ENCODE measurements at places on chromosomes 6 and 20. TPM values are rescaled to one million over a fixed set of nuclear protein-coding genes. Genes with fewer than 3 reads are reported as not detected.

GRCh38 chr20:46683939-46684750 is 5.1 kb downstream of the TP53RK start:
- no peak for DNase-seq

DNA sequence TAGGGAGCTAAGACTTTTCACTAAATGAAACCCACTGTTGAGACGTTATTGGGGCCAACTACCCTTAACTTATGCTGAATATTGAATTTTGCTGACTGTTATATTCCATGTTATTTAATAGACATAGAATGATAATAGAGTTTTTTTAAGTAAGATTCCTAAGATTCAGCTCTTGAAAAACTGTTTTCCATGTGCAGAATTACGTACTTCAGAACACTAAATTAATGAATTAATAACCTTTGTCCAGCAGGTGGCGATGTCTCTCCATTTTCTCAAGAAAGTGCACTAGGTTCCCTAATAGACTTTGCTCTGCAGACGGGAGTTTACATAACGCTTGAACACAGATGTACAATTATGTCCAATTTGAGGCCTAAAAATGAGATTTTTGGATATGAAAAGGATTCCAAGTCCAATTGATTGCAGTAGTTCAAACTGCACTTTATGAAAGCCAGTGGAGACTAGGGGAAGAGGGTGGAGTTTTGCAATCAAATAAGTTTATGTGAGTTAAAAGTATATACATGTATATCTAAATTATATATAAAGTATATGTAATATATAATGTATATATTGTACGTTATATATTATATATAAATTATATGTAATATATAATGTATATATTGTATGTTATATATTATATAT is 282.1 kb downstream of the UST start:
- DNase-seq: peak; percentile 93

GRCh38 chr6:72649032-72649984 is 27.4 kb downstream of the KCNQ5 start:
- no peak for DNase-seq

DNA sequence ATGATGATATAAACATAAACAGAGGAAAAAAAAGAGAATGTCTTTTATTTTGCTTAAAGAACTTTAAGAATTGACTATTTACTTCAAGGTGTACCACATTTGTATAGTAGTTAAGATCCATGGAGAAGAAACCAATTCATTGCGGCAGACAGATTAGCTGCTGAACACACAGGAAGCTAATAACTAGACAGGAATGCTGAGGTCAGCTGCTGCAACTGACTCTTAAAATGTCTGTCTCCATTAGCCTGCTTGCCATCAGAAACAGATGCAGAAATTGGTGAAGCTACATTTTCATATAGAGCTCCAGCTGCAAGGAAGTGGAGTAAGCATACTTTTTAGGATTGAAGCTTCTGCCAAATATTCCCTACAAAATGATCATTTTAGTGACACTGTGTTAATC is 939.5 kb downstream of the EPHA7 start:
- DNase-seq: no peak

DNA sequence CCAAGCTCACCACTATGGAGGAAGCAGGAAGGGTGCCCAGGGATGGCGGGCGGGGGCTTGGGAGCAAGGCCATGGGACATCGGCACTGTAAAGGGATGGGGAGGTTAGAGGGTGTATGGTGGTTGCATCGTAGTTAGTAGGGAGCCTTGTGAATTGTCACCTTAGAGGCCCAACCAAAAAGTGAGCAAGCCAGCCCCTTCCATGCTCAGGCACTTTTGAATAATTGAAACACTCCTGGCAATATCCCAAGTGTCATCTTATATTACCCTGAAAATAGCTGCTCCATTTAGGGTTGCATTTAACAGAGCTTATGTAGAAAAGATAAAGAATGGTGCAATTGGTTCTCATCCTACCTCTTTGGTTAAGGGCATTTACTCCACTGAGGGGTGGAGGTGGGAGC is 169.2 kb downstream of the SAMD5 start:
- DNase-seq: no peak

DNA sequence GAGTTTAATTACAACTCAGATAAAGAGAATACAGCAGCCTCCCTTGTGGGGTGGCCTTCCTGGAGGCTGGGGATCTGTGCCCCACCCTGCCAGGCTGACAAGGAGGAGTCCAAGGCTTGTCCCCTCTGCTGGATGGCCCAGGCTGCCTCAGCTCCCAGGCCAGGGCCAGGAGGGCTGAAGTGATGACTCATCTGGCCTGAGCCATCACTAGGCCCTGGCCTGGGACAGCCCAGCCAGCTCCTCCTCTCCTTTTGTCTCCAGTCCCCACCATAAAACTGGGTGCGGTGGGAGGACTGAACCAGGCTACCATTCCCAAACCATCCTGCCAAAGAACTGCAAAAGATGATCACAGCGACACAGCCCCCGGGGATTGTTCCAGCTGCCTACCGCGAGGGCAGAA is 15.0 kb downstream of the GRM4 start:
- DNase-seq: no peak

DNA sequence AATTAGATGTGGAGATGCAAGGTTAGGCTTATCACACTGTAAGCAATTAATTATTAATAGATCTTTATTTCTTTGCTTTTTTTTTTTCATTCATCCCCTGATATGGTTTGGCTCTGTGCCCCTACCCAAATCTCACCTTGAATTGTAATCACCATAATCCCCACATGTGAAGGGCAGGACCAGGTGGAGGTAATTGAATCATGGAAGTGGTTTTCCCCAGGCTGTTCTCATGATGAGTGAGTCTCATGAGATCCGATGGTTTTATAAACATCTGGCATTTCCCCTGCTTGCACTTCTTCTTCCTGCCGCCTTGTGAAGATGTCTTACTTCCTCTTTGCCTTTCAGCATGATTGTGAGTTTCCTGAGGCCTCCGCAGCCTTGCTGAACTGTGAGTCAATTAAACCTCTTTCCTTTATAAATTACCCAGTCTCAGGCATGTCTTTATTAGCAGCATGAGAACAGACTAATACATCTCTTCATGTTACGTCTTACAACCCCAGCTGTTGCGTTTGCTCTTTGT is 333.8 kb downstream of the CDH26 start:
- DNase-seq: no peak

- DNase-seq: peak; percentile 49
These were observed 36.5 kb upstream of the CST7 start for GRCh38 chr20:24912397-24913075.

DNA sequence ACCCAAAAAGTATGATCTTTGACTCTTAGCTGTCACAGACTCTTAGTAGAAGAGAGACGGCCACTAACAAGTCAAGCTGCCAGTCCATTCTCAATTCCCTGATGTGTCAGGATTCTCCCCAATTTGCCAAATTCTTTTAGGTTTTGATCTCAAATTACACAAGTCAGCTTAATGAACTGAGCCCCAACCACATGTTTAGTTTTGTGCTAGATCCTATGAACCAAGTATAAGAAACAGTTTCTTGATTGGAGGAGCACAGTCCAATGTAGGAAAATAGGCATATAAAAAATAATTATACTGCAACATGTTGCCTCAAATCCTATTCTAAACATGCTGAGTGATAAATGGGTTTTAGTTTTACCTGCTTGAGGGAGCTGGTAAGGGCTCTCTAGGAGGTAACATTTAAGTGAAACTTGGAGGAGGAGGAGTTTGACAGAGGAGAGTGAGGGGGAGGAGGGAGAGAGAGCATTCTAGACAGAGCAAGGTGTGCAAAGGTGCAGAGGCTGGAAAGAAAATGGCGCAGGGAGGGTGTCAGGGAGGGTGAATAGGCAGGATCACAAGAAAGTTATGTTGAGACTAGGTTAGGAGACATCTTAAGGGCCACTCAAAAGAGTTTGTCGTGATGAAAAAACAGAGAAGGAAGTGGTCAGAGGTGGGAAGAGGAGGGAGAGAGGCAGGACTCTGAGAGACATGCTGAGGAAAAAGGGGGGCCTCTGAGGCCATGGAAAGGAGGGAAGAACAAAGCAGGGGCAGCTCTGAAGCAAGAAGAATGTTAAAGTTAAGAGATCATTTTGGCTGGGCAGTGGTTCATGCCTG is 22.8 kb upstream of the FAM83C start:
- no peak for DNase-seq

DNA sequence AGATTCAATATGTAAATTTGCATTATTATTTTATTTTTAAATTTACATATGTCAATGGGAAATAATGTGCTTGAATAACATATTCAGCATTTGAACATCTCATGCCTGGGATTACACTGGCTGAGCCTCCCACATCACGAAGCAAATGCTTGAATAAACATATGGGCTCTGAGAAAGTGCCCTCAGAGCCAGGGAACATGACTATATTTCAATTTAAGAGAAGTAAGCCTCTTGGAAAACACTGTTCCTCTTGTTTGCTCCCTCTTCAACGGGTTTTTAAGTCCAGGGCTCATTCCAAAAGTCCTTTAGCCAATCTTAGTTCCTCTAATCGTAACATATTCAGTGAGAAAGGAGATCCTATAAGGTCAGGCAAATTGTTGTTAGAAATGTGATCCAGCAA is 122.0 kb downstream of the GMPR start:
- no peak for DNase-seq

DNA sequence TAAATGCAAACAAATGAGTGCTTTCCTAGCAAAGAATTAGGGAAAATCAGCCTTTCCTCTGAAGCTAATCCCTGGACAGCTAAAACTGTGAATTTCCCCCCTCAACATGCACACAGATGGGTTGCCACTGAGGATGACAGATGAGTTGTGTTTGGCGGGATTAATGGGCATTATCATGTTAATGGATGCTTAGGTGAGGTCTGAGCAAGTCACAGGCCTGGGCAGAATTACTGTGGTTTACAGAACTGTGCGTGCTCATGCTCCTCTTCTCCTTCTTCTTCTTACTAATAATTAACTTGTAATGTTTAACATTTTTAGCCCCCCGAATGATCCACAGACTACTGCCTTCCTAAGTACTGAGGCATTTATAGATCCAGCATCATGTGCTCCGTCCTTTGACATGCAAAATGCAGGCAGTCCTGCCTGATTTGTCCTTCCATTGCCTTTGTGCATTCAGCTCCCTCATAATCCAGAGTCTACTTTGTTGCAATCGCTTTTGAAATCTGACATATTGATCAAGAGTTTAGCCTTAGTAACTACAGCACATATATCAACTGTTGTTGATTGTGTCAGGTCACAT is 753.4 kb upstream of the MMS22L start:
- no peak for DNase-seq

GRCh38 chr6:52176550-52176949 is 9.6 kb upstream of the IL17A start:
- DNase-seq: peak; percentile 53

DNA sequence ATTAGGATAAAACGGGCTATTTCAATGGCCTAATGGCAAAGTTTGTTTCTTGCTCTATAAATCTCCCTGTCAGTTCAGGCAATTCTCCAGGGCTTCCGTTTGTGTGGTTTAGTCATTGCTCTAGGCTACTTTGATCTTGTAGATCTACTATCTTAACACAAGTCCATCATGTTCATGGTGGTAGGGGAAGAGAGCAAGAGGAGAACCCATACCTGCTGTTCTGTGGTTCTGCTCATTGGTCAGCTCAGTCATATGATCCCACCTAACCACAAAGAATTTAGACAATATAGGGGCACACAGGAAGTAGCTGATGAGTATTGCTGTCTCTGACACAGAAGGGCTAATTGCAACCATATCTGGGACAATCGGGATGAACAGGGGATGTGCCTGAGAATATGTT is 4.9 kb upstream of the DEK start:
- DNase-seq: peak; percentile 72

- DNase-seq: no peak
These were observed 77.8 kb upstream of the TGM3 start for GRCh38 chr20:2217857-2218539.

DNA sequence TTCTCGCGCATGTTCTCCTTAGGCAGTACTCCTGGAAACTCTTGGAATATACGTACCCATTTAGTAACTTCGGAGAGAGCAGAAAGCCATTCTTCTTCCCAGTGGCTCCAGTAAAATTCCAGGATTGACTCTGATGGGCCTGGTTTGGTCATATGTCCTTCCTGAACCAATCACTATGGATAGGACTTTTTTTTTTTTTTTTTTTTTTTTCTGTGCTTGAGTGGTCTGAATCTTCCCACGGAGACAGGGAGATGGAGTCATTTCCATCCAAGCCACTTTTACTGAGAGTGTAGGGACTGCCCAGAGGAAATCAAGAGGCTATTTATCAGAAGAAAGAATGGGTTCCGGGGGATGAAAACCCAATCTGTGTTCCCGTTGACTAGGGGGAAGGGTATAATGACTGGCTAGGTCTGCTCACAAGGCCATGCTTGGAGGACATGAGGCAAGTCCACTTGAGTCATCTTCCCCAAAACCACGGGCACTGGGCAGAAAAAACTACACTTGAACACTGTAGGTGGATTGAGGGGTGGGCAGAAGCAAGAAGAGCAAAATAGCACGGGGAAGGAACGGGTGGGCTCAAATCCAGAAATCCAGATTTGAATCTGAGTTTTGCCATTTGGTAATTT is 35.4 kb upstream of the MRPS18A start:
- no peak for DNase-seq

- DNase-seq: no peak
These were observed 77.7 kb upstream of the KCNG1 start for GRCh38 chr20:51100617-51101016.

- no peak for DNase-seq
These were observed 5.8 kb upstream of the IGF2R start for GRCh38 chr6:159963111-159963510.

DNA sequence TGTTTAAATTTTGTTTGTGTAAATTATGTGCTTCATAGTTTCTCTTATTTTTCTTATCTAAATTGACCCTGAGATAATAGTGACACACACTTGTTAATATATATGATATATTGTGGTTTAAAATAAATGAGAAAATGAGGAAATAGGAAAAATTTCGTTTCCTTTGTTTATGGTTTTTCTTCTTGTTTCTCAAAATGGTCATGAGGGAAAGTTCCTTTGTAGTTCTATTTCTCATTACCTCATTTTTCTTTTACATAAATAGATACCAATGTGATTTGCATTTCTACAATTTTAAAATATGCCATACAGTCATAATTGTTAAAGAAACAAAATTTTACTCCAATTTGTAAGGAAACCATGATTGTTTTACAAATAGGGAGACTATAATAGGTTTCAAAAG is 9.2 kb downstream of the OR2A4 start:
- DNase-seq: no peak

Gene NOTCH4
- 0.37 TPM for total RNA-seq

Gene ANKRD66
- total RNA-seq: not detected

Gene DUSP22
- 22.5 TPM for total RNA-seq

Gene LST1
- 42.6 TPM for total RNA-seq

Gene HLA-B
- 3,483 TPM for total RNA-seq

Gene CBLN4
- total RNA-seq: not detected

Gene FAXC
- total RNA-seq: not detected

Gene RAET1L
- not detected for total RNA-seq

Gene TFAP2C
- total RNA-seq: not detected

Gene LPIN3
- 1.2 TPM for total RNA-seq

All from activated CD4-positive, alpha-beta T cell treated with anti-CD3 and anti-CD28 coated beads, Interleukin-2, amount 10 ng/mL, durations not matched to agents 24 days and 14 days (primary cell).